ENCODE measurements at places on chromosomes 3 and 15. TPM values are rescaled to one million over a fixed set of nuclear protein-coding genes. Genes with fewer than 3 reads are reported as not detected.
A peak's percentile ranks its signal among the peaks of the same experiment; 100 is the strongest.

DNA sequence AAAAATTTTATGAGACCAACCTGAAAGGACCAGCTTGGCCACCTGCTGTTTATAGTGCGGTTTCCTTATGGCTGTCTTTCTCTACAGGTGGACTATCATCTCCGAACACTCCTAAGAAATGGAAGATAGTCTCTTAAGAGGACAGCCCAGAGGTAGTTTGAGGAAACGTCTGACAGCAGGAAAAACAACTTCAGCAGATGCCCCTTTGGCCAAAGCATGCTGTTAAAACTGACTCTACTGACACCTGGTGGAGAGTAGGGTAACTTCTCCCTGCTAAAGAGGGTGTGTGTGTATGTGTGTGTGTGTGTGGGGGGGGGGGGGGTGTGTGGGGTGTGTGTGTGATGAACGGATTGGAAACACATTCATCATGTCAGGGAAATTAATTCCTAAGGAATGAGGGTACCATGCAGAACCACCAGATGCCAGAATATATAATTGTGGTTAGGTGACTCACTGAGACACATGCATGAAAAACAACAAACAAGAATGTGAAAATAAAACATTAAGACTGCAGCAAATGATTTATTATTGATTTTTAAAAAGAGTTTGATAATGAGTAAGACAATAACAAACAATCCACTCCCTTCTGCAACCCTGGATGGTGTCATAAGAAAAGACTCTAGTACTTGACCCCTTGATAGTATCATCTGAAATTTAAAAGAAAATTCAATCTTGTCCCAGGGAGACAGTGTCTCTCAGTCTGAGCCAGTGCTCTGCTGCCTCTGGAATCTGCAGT lies 256.5 kb downstream of the THRB start:
- H3K27me3 ChIP-seq: no peaks in the 10 kb centered on the region
- H3K4me1 ChIP-seq: peaks cover 32% of the 10 kb centered on the region
- peak overlapping the region; percentile 54 for H3K27ac ChIP-seq

FANCD2OS gene
- not detected for total RNA-seq

GRCh38 chr3:197458179-197458707 lies 97.5 kb downstream of the BDH1 start:
- no peak overlapping the region for H3K4me3 ChIP-seq
- no peak overlapping the region for H3K27ac ChIP-seq
- H3K4me1 ChIP-seq: peaks cover 19% of the 10 kb centered on the region

HOMER2 gene
- 6.9 TPM for total RNA-seq

DNA sequence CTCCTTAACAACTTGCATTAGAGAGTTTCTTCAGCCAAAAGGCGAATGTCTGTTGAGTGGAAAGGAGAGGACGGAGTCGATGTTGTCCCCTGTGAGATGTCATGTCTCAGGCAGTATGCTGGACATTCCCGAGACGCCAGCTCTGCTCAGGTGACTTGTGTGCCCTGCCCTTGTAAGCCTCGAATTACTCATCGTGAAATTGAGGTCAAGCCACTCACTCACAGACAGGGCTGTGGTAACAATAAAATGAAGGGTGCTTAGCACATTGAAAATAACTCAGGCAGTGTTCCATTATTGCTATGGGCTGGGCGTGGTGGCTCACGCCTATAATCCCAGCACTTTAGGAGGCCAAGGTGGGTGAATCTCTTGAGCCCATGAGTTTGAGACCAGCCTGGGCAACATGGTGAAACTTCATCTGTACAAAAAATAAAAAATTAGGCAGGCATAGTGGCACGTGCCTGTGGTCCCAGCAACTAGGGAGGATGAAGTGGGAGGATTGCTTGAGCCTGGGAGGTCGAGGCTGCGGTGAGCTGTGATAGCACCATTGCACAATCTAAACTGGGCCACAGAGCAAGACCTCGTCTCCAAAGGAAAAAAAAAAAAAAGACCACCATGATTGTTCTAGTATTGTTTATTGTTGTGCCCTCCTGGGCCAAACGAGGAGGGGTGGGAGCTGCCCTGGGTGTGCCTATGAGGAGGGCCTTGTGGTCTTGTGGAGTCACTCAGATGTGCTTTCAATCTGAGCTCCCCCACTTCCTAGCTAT lies 214.4 kb downstream of the THSD4 start:
- no peaks in the 10 kb centered on the region for H3K27me3 ChIP-seq
- no peak overlapping the region for H3K4me3 ChIP-seq
- H3K27ac ChIP-seq: peak overlapping the region; percentile 79
- H3K4me1 ChIP-seq: peaks cover 52% of the 10 kb centered on the region
- H3K36me3 ChIP-seq: no peaks in the 10 kb centered on the region
- no peak for DNase-seq

DNA sequence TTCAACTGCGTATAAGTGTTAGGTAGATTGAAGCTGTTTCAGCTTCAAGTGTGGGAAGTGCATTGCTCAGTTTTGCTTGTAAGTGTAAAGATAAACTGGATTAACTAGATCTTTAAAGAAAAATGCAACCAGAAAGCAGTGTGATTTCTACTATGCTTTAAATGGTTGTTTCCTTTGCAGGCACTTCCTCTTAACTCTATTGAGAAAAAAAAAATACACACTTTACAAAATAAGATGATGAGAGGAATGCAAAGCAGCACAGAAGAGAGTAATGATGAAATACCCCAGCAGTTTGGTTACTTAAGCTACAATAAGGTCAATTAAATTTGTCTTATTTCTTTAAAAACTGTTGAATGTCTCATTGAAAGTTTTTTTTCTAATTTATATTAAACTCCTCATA lies 40.8 kb downstream of the DPH6 start:
- no peaks in the 10 kb centered on the region for H3K27me3 ChIP-seq
- H3K36me3 ChIP-seq: no peaks in the 10 kb centered on the region
- H3K4me1 ChIP-seq: peaks cover 12% of the 10 kb centered on the region
- no peak for DNase-seq
- no peak overlapping the region for H3K4me3 ChIP-seq
- H3K27ac ChIP-seq: peak overlapping the region; percentile 66

SPINT1 gene
- 0.87 TPM for total RNA-seq
